Right cardiac atrium (tissue), 5 donors: ENCODE measurements at places on chromosomes 7 and 10. TPM values are rescaled to one million over a fixed set of nuclear protein-coding genes. Genes with fewer than 3 reads are reported as not detected.

DNA sequence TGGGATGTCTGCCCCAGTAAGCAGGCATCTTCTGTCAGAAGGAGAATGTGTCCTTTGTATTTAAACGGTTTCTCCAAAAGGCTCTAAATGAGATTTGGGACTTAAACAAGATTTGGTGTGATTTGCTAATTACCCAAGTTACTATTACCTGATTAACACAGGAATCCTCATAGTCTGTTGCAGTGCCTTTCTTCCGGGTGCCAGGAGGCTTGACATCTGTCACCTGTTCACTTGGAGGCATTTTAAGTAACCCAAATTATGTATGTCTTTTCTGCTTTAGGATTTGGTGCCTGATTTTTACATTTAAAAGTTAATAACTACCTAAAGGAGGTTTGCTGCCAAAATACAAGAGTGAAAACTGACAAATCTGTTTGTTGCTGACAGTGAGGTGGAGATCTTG is 587.9 kb upstream of the GALNT17 start:
- DNase-seq = no peak

- DNase-seq = no peak
These were observed 141.6 kb downstream of the THSD7A start for GRCh38 chr7:11690395-11690794.

GRCh38 chr10:13271552-13272163 is 28.2 kb downstream of the PHYH start:
- DNase-seq = peak; percentile 71

GRCh38 chr10:19843487-19843886 is 27.3 kb downstream of the PLXDC2 start:
- no peak for DNase-seq

- no peak for DNase-seq
These were observed 81.0 kb downstream of the CFAP58 start for GRCh38 chr10:104434601-104435000.

- no peak for DNase-seq
These were observed 116.4 kb upstream of the KLF6 start for GRCh38 chr10:3901370-3901769.

GRCh38 chr10:17256051-17256450 is 28.0 kb downstream of the VIM start:
- no peak for DNase-seq

- DNase-seq = no peak
These were observed 38.4 kb downstream of the PLPP4 start for GRCh38 chr10:120495226-120496009.

GRCh38 chr10:3755440-3756359 is 29.3 kb downstream of the KLF6 start:
- peak; percentile 77 for DNase-seq

- DNase-seq = no peak
These were observed 72.0 kb upstream of the RHOBTB1 start for GRCh38 chr10:61016007-61016406.

- no peak for DNase-seq
These were observed 3.6 kb upstream of the ALOX5 start for GRCh38 chr10:45370202-45370955.

GRCh38 chr7:1019789-1020610 is 24.3 kb upstream of the GPR146 start:
- DNase-seq = no peak

- peak; percentile 74 for DNase-seq
These were observed 27.7 kb upstream of the NMT2 start for GRCh38 chr10:15196021-15196834.

- DNase-seq = no peak
These were observed 97.8 kb upstream of the PRPS1L1 start for GRCh38 chr7:18125476-18125875.

- DNase-seq = no peak
These were observed 244.8 kb upstream of the MINDY3 start for GRCh38 chr10:16105082-16105481.

DNA sequence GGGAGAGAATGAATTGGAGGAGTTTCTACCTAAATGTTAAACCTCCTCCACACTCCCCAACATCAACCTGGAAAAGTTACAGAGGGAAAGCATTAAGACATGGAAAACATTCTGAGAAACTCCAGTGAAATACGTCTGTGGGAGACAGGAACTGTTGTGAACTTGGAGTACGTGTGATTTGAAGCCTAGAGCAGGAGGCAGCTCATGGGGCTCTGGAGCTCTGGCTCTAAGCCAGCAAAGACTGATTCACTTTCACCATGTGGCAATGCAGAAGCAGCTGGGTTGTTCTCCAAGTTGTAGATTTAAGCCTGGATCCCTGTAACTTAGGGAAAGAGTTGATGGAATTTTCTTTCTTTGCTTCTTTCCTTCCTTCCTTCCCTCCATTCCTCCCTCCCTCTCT is 503.2 kb downstream of the NRG3 start:
- peak; percentile 62 for DNase-seq

DNA sequence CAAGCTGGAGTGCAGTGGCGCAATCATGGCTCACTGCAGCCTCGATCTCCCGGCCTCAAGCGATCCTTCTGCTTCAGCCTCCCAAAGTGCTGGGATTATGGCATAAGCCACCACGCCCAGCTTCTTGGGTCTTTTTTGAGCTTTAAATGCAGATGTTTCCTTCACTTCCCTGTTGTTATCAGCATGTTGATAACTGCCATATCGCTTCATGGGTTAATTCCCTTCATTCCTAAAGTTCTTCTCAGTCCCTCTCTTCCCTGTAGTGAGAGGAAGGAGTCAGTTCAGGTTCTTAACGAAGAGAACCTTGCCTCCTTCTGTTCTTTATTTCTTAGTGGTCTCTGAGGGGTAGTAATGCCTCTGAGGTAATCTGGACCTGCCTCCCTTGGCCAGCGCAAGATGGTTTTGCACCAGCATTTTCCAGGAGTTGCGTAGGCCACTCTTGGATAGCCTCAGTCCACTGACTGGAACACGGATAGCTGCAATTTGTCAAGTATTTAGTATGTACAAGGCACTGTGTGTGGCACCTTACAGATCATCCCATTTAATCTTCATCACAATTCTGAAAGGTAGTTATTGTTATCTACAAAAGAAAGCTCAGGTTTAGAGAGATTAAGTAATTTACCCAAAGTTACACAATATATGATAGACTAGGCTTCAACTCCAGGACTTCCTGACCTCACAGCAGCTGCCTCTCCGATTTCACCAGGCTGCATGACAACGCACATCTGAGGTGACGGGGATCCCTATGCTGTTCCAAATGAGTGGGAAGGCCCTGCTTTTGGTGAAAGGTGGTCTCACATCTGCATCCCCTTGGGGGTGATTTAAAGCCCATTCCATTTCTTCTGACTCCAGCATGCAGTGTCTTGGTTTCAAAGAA is 60.5 kb downstream of the GATA3 start:
- DNase-seq = no peak

- no peak for DNase-seq
These were observed 1.3 kb downstream of the MBLAC1 start for GRCh38 chr7:100127866-100128636.

GRCh38 chr10:128751851-128752250 is 625.6 kb upstream of the MKI67 start:
- no peak for DNase-seq

DNA sequence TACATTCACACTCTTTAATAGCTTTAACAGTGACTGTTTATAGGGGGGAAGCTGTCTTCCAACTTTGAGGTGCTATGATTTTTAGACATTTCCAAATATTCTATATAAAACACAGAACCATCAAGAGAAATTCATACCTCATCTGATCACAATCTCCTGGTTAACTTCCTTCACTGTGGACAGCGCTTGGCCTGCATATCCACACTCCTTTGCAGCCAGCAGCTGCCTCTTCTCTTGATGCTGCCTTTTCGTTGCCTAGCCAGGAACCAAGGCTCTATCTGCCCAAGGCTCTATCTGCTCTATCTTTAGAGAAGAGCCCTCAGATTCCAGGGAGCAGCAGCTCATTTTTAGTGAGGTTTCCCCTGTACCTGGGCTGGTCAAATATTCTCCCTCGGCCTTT is 252.0 kb downstream of the PTEN start:
- no peak for DNase-seq

Gene SVOPL
- total RNA-seq = not detected

Gene POU6F2
- total RNA-seq = 2.9 TPM

Gene OR2A5
- total RNA-seq = not detected

Gene KCND2
- total RNA-seq = not detected

Gene WNT2
- 1.2 TPM for total RNA-seq

Gene ACBD7
- total RNA-seq = not detected

Gene SPDYE16
- total RNA-seq = 0.26 TPM

Gene MUC12
- total RNA-seq = not detected

Gene IFRD1
- 25.7 TPM for total RNA-seq

Gene HHEX
- 2.6 TPM for total RNA-seq

Gene NUTM2B
- total RNA-seq = 1.9 TPM

Gene LIPF
- not detected for total RNA-seq

Gene FRMD4A
- total RNA-seq = 25.1 TPM

Gene MYL10
- not detected for total RNA-seq
